ENCODE measurements at places on chromosomes 7 and 10.

DNA sequence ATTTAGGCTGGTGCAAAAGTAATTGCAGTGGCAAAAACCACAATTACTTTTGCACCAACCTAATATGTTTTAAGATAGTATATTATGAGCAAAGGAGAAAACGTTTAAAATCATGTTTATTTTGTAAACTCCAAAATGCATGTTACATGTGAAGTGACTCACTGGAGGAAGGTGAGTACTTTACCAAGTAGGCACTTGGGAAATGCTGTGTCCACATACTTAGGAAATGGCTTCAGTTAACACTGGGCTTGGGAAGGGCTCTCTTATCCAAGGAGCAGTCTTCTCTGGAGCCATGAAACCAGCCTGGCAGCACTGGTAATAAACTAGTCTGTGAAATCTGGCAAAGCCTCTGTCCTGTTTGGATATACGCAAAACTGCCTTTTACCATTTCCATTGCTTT is 4.4 kb downstream of the RPS24 start:
- H3K27ac ChIP-seq, result peak overlapping the region; percentile 14
- peaks cover 33% of the 10 kb centered on the region for H3K4me1 ChIP-seq
- no peaks in the 10 kb centered on the region for H3K27me3 ChIP-seq

DNA sequence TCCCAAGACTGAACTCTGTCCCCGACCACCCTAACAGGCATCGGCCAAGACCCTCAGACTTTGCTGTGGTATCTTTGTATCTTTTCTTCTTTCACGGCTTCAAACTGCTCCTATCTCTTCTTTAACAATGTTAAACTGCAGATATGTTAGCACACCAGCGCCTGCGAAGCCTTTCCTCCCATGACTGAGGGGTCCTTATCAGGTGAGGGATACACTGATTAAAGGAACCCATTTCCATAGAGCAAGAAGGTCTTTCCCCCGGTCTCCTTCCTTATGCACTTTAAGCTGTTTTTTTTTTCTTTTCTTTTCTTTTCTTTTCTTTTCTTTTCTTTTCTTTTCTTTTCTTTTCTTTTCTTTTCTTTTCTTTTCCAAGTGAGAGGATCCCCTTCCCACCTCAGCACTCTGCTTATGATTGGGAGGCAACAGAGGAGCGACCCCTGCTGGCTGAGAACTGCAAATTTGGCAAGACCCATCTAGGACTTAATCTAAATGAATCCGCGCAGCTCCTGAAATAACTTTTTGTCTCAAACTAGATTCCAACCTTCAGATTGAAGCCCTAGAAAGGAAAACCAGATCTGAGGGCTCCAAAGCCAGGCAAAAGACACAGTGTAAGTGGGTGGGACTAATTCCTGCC is 109.9 kb downstream of the ITGB8 start:
- H3K27me3 ChIP-seq, result no peaks in the 10 kb centered on the region
- H3K4me1 ChIP-seq, result peaks cover 5% of the 10 kb centered on the region
- peak; percentile 43 for DNase-seq

DNA sequence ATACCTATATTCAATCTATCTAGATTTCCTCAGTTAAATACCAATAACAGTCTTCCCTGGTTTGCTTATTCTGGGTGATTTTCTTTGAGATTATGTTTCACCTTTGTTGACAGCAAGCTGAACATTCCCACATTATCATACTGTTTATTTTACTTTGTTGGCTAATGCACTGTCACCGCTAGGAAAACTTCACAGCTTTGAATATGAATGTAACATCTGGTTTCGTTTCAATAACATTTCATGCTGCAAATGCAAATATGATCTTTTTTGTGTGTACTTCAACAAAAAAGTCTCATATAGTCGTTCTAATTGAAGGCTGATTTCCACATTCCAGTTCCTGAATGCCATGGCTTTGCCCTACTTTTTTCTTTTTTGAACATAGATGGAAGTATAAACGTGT is 946.3 kb upstream of the GHITM start:
- no peaks in the 10 kb centered on the region for H3K27me3 ChIP-seq
- H3K4me3 ChIP-seq, result no peak overlapping the region
- no peaks in the 10 kb centered on the region for H3K4me1 ChIP-seq

- no peak for DNase-seq
- peak overlapping the region; percentile 79 for H3K4me3 ChIP-seq
- peaks cover 29% of the 10 kb centered on the region for H3K4me1 ChIP-seq
- no peaks in the 10 kb centered on the region for H3K27me3 ChIP-seq
Observed at GRCh38 chr7:66627881-66628360, 760 bp upstream of the KCTD7 start.

- H3K4me3 ChIP-seq, result no peak overlapping the region
- no peaks in the 10 kb centered on the region for H3K27me3 ChIP-seq
- H3K36me3 ChIP-seq, result peaks cover 22% of the 10 kb centered on the region
- DNase-seq, result peak; percentile 8
Observed at GRCh38 chr10:26534384-26534783, 96.2 kb downstream of the APBB1IP start.

GRCh38 chr10:103072276-103072675 is 120.8 kb downstream of the NT5C2 start:
- H3K4me1 ChIP-seq, result no peaks in the 10 kb centered on the region
- no peak overlapping the region for H3K27ac ChIP-seq
- no peak overlapping the region for H3K4me3 ChIP-seq
- DNase-seq, result no peak
- no peaks in the 10 kb centered on the region for H3K36me3 ChIP-seq

GRCh38 chr7:128358233-128358632 is 3.3 kb downstream of the PRRT4 start:
- H3K4me1 ChIP-seq, result no peaks in the 10 kb centered on the region
- H3K36me3 ChIP-seq, result no peaks in the 10 kb centered on the region
- H3K27me3 ChIP-seq, result peaks cover 45% of the 10 kb centered on the region
- peak; percentile 16 for DNase-seq

- H3K4me3 ChIP-seq, result no peak overlapping the region
- no peak for DNase-seq
- H3K27ac ChIP-seq, result no peak overlapping the region
- H3K36me3 ChIP-seq, result no peaks in the 10 kb centered on the region
- no peaks in the 10 kb centered on the region for H3K4me1 ChIP-seq
Observed at GRCh38 chr7:109890622-109891021, 1200.3 kb upstream of the LRRN3 start.
